Sigmoid colon (tissue), 7 donors: ENCODE measurements at places on chromosomes 5 and 9.

- peak; percentile 62 for DNase-seq
These were observed 209.5 kb downstream of the FANCC start for GRCh38 chr9:95107976-95108375.

- peak; percentile 94 for DNase-seq
These were observed 13.4 kb upstream of the JADE2 start for GRCh38 chr5:134511796-134512660.

DNA sequence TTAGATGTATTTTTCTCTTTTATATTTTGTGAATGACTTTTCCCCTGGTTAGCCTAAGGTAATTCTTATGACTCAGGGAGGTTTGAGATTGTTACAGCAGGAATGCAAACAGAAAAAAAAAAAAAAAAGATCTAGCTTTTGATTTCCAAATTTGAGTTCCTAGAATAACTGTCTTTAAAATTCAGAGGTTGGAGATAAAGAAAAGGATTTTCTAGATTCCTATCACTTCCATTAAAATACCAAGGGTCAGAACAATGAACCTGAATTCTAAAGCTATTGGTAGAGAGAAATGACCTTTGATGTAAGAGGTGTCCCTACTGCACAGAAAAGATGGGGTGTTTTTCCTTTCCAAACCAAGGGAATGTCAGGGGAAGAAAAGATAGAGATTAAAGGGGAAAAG is 262.5 kb downstream of the DOCK8 start:
- DNase-seq: no peak

DNA sequence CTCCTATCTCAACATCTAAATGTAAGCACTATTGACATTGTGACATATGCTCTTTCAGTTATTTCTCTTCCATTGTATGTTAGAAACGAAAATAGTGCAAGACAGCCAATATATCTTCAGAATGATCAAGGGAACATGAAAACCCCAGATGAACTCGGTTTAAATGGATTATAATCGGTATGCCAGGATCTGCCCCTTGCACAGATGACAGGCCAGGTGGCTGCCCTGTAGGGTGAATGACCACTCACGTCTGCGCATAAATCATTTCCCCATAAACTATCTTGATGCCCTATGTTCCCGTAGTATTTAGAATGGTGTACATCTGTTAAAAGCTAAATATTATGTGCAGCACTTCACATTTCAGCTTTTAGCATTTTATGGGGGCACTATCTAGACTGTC is 69.7 kb upstream of the RANBP3L start:
- no peak for DNase-seq

GRCh38 chr5:151097061-151097460 is 16.2 kb upstream of the TNIP1 start:
- DNase-seq: no peak

- no peak for DNase-seq
These were observed 683.8 kb downstream of the LRRC70 start for GRCh38 chr5:63262185-63262981.

DNA sequence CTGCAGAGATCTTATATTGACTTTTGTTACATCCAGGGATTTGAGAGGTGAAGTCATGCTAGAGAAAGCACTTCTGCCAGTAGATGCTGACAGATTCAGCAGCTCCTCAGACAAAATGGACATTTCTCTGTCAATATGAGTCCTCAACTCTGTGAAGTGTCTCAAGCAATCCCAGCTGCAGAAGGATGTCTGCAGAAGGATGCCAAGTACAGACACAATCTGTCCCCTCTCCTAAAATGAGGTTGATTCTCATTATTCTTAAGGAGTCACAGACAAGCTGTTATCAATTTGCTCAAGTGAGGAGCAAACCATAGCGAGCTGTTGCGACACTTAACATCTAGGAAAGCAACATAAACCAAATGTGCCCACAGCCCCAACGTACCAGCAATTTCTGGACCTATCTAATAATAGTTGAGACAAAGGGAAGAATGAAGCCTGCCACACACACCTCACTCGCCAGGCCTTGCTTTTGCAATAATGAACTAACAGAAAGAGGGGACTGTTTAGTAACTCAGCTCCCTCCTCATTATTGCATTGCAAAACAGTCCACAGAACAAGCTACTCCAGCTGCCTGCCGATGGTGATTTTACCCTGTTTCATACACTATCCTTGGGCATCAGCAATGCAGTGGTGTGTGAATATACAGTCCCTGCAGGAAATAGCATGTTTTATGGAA is 364.2 kb upstream of the PDE4D start:
- DNase-seq: no peak

DNA sequence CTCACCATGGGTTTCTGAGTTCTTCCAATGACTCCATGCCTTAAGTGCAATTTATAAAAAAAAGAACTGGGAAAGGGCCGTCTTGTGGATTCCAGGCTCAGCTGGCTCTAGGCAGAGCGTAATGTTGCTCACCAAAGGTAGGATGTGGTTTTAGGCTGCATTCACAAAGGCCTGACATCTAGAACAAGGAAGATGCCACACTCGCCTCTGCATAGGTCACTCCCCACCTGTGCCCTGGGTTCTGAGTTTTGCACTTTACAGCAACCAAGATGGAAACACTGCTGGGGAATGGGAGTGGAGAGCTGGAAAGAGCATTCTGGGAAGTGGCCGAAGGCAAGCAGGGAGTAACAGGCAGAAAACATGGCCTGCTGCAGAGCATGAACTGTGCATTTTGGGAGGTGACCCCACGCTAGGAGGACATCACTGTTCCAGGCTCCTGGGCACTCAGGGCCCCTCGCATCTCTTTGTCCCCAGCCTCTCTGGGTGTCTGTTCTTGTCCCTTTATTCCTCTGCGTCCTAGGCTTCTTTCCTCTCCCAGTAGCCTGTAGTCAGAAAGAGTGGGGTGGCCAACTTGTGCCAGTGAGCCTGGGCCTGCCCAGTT is 12.3 kb downstream of the FCN2 start:
- DNase-seq: no peak

- DNase-seq: no peak
These were observed 551 bp downstream of the PCDHB6 start for GRCh38 chr5:141150224-141150992.

DNA sequence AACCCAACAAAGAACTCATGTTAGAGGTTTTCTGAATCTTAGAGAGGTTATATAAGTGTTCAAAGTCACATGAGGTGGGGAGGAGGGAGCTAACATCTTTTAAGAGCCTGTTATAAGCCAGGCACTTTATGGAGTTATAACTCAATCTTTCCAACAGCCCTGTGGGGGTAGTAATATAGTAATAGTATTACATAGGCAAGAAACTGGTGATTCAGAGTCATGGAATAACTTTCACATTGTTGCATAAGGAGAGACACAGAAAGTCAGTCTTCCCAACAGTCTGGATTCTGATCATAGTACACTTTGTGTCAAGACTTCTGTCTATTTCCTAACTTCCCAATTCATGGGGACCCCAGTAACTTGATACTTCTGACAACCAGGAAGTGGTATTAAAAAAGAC is 89.2 kb downstream of the ACER2 start:
- DNase-seq: no peak

- DNase-seq: no peak
These were observed 92.8 kb upstream of the SLC44A1 start for GRCh38 chr9:105151686-105151995.

DNA sequence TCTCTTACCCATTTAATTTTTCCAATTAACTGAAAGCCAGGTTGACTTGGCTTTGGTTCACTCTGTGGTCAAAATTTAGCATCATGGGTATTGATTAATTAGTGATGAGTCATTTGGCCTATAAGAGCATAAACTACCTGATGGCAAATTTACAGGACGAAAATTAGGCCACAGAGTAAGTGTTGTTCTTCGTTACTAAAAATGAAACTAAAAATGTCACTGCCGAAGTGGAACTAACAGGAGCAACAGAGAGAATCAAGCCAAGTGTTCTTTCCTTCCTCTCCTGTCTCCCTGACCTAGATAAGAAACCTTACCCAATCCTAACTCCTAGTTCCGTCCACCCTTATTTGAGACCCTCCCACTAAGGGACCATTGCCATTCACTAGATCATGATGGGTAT is 176.9 kb downstream of the RAB3C start:
- no peak for DNase-seq

DNA sequence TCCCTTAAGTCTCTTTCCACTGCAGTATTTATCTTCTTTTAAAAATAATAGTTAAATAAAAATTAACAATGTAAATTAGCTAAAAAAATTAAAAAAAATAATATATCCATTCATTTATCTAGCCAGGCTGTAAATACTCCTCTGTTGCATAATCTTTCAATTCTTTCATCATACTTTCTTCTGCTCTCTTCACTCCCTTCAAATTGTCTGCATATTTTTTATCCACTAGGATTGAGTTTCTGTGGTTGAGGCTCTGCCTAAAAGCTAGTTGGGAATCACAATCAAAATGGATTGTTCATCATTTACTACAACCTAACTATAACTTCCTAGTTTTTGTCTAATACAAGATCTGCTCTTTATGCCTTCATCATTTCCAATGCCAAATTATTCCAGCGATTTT is 182.2 kb downstream of the PDE4D start:
- no peak for DNase-seq

DNA sequence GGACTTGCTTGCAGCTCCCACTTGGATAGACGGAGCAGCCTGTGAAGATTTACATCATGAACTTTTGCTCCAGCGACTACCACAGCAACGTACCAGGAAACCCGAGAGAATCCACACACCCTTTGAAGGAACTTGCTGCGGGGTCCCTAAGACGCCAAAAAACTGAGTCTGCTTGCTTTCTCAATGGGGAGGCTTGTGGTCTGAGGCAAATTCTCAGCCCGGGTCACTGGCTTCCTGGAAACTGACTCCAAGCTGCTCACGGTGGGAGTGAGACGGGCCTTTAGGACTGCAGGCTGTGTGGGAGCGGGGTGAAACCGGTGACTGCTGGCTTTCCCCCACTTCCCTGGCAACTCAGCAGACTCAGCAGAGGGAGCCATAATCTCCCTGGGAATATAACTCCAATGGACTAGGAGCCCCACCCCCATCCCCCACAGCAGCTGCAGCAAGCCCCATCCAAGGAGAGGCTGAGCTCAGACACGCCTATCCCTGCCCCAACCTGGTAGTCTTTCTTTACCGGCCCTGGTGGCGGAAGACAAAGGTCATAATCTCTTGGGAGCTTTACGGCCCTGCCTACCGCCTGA is 466.0 kb downstream of the CAAP1 start:
- DNase-seq: no peak

GRCh38 chr5:77946381-77947040 is 170.4 kb upstream of the TBCA start:
- no peak for DNase-seq

GRCh38 chr9:89792189-89793123 is 187.6 kb downstream of the GADD45G start:
- peak; percentile 28 for DNase-seq

GRCh38 chr5:172648013-172648381 is 6.9 kb downstream of the NEURL1B start:
- DNase-seq: no peak

DNA sequence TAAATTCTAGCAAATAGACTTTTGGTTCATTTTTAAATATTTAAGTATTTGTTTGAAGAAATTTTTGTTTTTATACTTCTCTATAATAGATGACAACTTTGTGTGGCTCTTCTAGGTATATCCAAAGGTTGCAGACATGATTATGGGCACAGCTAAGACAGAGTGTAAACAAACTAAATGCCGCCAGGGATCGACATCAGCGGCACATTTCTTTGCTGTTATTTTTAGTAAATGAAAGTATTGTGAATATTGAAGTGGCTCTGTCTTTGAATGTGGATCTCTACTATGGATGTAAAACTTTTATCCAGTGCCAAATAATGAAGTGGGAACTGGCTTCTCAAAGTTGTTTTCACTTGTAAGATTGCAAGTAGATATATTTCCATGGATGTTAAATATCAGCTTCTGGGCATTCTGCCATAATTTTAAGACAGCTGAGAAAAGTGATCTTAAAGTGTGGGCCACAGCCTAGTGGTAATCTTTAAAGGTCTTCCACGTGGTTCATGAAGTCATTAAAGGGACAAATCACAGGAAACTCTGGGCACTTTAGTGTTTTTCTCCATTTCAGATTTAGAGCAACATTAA is 589.9 kb downstream of the ZNF608 start:
- DNase-seq: no peak

DNA sequence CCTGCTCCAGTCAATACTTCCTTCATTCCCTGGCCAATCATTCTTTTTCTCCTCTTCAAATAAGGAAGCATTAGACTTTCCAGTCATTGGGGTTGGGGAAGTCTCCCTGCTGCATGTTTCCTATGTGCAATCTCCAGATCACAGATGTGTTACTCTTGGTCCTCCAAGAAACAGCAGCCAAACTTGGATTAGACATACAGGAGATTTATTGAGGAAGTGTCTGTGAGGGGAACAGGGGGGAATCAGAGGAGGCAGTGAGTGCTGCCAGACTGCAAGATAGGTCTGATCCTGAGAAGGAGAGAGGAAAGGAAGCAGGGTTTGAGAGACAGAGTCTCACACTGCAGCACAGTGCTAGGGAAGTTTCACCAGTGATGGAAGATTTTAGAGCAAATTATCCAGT is 40.6 kb upstream of the SLIT3 start:
- DNase-seq: no peak

DNA sequence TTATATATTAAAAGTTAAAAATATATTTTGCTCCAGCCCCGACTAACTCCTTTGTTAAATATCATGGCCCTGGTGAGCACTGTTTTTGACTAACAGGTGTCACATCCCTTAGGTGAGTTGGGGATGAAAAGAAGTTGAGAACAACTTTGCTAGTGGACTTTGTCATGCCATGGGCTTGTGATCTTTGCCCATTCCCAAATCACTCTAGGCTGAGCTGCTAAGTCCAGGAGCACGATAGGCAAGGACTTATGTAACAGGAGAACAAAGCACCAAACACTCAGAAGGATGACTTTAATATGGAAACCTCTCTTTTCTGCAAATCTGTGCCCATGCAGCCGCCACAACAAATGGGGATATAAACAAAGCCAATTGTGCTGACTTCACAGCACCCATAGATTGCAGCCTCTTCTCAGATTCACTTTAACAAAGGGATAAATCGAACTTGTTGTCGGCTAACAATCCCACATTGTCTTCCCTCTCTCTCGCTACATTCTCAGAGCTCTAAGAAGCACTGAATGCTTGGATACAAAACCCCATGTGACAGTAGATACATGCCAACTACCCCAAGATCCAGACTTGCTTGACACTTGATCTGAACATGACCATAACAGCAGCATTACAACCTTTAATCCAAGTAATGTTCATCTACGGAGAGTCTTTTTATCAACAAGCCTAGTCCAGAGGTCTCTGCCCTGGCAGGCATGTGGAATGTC is 86.8 kb upstream of the CD180 start:
- DNase-seq: no peak

DNA sequence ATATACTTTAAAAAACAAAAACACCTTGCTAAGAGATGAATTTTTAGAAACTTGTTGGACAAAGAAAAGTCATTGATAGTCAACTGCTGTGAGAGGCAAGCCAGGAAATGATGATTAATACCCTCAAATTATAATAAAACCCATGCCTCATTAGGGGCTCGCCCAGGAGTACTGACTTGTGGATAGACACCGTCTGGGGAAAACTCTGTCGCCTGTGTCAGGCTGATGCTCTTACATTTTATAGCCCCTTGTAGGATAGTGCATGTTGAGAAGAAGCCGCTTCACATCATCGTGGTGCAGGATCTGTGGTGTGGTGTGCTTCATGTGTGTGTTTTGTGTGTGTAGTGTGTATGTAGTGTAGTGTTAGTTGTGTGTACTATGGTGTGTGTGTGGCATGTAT is 39.1 kb downstream of the SYK start:
- DNase-seq: no peak

GRCh38 chr5:133284306-133284705 is 232.5 kb downstream of the HSPA4 start:
- no peak for DNase-seq

- DNase-seq: no peak
These were observed 43.3 kb upstream of the NCS1 start for GRCh38 chr9:130128733-130129431.

GRCh38 chr5:147901599-147902039 is 4.7 kb downstream of the C5orf46 start:
- DNase-seq: no peak
